A673 (cell line): ENCODE measurements at places on chromosomes 7 and 10.

GRCh38 chr7:67484244-67484751 is 487.7 kb downstream of the TYW1 start:
- peak; percentile 81 for DNase-seq

GRCh38 chr7:87480386-87480785 is 4.9 kb upstream of the ABCB4 start:
- DNase-seq, result no peak

GRCh38 chr7:80312139-80312661 is 177.6 kb downstream of the GNAI1 start:
- no peak for DNase-seq

- peak; percentile 72 for DNase-seq
Measured at GRCh38 chr7:26533217-26533616, 241.6 kb downstream of the SNX10 start.

GRCh38 chr10:128908099-128908498 is 558.9 kb upstream of the MGMT start:
- DNase-seq, result peak; percentile 20

DNA sequence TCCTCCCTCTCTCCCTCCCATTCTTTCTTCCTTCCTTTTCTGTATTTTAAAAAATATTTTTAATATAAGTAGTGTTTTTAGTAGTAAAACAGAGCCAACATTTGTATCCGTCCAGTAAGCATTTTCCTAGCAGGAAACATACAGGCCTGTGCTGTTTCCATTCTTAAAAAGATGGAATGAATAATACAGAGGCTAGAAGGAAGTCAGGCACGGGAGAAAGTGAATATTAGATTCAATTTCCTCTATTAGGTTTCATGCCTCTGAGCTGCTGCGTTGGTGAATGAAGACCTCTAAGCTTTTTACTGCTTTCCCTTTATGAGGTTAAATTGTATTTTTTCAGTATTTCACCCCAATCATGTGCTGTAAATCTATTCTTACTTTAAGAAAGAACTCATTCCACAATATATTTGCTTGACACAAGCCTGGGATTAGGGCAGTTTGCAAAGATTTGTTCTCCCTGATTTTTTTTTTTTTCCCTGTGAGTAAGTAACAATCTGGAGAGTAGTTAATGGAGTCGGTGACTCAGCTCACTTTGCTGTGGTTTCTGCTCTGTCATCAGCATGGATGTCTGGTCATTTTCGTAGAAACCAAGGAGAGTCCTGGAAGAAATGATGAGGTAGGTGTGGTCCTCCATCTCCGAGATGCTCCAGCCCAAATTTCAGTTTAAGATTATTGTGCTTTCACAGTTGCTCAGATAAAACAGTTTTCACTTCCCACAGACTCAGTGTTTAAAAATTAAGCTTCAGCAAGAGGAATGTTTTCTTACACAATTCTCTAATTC is 76.1 kb upstream of the PITRM1 start:
- DNase-seq, result peak; percentile 62

DNA sequence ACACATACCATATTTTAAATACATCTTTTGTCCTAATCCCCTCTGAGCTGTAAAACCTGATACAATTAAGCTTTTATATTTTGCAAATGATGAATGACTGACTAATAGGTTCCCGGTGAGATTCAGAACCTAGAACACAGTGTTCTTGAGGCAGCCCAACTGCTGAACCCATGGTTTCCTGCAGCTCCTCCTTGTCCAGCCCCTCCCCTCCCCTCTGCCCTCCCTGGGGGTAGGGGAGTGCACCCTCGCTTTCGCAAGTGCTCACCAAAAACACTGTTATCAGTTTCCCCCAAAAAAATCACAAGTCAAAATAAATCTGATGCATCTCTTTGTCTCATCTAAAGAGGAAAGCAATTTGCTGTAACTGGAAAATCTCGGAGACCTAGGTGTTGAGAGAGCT is 602.8 kb downstream of the KCNMA1 start:
- no peak for DNase-seq

GRCh38 chr7:88344956-88345832 is 38.5 kb upstream of the STEAP4 start:
- DNase-seq, result peak; percentile 52

DNA sequence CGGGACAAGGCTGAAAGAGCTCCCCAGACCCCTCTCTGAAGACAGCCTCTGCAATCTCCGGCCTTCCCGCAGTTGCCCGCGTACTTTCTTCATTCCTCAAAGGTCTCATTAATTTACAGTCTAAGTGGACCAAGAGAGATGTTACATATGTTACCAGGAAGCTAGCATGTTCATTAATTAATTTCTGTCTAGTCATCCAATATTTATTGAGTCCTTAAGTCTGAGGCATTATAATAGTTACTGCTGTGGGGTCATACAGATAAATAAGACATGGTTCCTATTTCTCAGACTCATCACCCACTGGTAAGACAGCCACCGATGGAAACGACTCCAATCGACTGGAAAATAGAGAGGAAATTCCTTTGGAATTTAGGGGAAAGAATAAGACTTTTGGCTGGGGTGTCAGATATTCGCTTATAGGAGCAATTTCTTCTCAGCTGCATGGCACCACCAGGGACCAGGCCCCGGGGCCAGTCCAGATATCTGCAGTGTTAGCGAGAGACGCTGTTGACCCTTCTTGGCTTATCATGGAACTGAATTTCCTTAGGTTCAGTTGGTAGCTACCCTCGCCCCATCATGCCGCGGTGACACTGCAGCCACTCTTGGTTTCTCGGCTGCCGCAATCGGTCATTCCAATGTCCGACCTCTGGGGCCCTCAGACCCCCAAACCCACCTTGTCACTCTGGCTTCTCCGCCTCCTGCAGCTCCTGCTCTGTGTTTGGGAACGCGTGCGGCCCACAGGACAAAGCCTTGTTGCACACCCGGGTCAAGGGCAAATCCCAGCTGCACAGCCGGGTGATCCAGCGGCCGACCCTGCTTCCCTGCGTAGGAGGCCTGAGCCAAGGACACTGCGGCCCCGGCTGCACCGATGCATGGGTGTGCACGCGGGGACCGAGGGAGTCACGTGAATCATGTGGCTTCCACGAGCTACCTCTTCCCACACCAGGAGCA is 383.2 kb downstream of the DNAJB6 start:
- DNase-seq, result no peak

DNA sequence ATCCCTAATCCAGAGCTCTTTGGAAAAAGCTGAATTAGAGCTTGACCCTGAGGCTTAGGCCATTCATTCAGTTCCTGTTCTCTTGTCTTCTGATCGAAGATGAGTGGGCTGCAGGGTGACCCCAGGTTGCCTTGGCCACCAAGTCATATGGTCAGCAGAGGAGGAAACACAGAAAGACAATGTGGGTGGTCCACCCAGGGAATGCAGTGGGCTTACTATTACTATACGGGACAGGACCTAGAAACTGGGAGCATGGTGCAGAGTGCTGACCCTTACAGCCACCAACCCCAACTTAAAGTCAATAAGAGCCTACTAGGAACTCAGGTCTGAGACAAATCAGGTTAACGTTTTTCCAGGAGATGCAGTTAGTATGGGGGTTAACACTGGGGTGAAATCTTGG is 200.5 kb downstream of the HERPUD2 start:
- no peak for DNase-seq

GRCh38 chr7:50304911-50305582 is 531 bp downstream of the IKZF1 start:
- DNase-seq, result peak; percentile 9

GRCh38 chr10:4867520-4868356 is 41.7 kb downstream of the AKR1E2 start:
- DNase-seq, result no peak

DNA sequence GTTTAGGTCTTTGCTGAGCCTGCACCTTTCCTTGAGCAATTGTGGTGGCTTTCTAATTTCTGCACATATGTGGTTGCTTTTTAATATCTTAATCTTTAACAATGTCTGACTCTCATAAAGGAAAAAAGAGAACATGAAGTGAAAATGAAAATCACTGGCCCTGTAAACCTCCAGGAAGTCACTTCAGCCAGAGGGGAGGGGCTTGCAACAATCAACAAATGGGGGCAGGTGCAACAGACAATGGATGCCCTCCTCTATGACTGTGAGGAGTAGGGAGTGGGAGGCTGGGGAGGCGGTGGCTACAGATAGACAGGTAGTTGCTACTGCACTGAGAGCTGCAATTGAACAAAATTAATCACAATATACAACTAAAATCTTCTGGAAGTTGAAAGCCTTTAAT is 1377.4 kb downstream of the XPNPEP1 start:
- DNase-seq, result no peak

- no peak for DNase-seq
Measured at GRCh38 chr10:69051303-69051702, 36.6 kb upstream of the SRGN start.
